ENCODE measurements at places on chromosomes 12 and 14.

DNA sequence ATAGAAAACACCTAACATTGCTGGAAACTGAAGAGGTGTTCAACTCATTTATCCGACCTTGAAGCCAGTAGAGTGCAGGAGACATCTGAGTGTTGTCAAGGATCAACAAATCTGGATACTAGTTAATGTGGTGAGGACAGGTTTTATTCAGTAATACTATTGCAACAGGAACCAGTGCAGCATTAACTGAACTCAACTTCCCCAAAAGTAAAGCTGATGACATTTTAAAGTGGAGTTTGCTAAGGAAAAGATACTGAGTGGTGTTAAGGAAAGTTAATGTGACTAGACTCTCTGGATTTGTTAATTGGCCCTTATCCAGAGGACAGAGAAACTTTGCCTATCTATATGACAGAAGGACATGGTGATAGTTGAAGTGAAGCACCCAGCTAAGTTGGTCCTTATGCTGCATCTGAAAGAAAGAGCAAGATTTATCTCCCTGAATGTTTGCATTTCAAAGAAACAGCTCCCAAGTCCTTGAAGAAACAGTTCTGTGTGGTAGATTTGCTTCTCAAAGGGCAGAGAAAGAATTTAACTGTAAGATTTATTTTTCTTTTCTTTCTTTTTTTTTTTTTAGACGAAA lies 1.2 kb upstream of the CLEC7A start:
- DNase-seq = no peak

DNA sequence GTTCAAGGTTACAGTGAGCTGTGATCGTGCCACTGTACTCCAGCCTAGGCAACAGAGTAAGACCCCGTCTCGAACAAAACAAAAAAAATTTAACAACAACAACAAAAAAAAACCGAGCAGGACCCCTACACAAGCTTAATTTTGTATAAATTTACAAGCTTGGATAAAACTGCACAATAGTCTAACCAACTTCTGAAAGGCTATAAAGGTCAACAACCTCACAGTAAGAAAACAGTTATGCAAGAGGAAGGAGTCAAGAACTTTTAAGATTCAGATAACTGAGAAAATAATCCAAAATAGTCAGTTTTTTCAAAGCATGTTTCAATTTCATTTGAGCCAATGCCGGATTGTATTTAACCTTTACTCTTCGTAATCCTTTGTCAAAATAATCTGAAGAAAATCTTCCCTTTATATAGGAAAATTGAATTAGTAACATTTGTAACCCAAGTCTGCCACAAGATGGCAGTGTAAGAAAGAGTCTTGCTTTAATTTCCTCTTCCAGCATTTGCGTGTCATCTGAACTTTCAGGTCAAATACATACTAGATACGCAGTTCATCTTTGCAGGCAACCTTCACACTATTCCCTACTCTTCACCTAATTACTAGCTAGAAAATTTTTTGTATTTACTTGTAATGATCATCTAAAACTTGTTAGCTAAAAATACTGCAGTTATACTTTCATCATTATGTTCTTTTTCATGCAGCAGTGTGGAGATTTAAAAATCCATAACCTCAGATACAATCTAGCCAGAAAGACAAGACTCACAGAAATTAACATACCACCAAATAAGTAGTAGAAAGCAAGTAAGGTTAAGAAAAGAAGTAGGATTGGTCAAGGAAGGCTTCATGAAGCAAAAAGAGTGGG lies 5.8 kb downstream of the CCNB1IP1 start:
- DNase-seq = no peak

DNA sequence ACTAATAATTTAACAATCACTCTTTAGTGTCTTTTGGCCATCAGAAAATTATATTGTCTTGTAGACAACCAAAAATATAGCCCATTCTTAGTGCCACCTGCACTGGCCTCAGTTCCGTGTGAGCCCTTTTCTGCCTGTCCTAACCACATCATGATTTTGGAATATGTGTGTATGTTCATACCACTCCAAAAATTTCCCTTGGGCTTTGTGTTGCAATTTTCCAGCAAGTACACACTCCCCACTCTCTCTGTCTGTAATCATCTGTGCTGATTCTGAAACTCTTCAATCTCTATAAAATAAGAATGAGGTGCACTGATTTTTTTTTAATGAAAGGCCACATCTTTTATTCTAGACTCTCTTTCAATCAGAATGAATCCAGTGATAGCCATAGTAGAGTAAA lies 196.0 kb downstream of the PIK3C2G start:
- DNase-seq = no peak

DNA sequence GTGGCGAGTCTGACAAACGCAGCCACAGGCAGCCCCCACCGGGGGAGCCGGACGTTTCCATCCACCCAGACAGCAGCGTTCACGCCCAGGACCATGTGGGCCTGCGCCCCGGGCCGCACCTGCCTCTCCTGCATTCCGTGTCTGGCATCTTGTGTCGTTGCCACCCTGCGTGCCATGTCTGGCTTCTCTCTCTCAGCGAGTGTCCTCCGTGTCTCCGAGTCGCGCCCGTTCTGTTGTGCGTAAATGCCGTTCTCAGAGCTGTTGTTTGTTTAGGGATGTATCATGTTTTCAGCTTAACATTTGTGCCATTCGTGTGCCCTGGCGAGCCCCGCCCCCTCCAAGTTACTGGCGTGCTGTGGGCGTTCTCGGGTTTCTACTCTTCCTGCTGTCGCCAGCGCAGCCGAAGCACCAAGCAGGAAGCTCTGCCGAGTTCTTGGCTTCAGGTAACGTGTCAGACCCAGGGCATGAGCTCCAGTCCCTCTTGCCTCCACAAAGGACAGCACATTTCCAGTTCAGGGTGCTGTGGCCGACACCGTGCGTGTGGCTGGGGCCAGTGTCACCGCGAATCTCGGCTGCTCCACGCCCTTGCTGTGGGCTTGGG lies 34.6 kb downstream of the NOC4L start:
- peak; percentile 24 for DNase-seq

GRCh38 chr14:106129274-106129673 lies 602.9 kb downstream of the TMEM121 start:
- DNase-seq = peak; percentile 10

DNA sequence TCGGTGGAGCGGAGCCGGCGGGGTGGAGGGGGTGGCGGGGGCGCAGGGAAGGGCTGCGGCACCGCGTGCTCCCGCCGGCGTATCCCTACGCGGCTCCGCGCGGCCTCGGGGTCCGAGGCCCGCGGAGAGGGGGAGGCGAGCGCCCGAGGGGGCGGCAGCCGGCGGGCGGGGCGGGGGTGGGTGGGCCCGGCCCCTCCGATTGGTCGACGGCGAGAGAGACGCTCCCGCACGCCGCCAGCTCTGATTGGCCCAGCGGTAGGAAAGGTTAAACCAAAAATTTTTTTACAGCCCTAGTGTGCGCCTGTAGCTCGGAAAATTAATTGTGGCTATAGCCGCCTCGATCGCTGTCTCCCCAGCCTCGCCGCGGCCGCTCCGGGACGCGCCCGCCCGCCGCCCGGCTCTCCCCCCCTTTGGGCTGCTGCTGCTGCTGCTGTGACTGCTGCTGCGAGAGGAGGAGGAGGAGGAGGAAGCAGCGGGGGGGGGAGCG lies at the start of gene FOXG1:
Gene FOXG1 (plus strand): TSS at position 319 of the 487 bp plus-strand sequence. CDS start 493 bp downstream, outside the sequence.
- DNase-seq = no peak

- DNase-seq = no peak
Observed at GRCh38 chr12:93879476-93880421, 202.6 kb downstream of the CRADD start.

- no peak for DNase-seq
Observed at GRCh38 chr14:33555710-33556350, 395.0 kb downstream of the EGLN3 start.

DNA sequence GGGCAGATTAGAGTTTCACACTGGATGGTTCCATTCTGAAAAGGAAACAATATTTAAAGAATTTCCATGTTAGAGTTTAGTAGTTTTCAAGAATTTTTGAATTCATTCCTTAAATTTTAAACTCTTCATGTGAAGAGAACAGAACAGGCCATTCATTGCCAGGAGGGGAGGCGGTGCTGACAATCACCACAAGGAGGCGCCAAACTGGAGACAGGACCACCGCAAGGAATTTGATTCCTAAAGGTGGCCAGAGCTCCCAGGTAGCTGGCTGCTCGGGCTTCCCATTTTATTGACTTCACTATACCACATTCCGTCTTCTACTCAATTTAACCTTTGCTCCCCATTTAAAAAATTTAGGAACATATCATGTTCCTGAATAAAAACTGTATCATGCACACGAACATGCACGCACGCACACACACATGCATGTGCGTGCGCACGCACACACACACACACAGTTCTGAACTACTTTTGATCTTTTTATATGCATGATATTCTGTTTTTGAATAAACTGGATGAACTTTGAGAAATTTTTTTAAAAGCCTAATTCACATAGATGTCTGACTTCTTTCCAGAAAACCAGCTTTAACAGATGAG lies 101.2 kb downstream of the NELL2 start:
- DNase-seq = peak; percentile 21

DNA sequence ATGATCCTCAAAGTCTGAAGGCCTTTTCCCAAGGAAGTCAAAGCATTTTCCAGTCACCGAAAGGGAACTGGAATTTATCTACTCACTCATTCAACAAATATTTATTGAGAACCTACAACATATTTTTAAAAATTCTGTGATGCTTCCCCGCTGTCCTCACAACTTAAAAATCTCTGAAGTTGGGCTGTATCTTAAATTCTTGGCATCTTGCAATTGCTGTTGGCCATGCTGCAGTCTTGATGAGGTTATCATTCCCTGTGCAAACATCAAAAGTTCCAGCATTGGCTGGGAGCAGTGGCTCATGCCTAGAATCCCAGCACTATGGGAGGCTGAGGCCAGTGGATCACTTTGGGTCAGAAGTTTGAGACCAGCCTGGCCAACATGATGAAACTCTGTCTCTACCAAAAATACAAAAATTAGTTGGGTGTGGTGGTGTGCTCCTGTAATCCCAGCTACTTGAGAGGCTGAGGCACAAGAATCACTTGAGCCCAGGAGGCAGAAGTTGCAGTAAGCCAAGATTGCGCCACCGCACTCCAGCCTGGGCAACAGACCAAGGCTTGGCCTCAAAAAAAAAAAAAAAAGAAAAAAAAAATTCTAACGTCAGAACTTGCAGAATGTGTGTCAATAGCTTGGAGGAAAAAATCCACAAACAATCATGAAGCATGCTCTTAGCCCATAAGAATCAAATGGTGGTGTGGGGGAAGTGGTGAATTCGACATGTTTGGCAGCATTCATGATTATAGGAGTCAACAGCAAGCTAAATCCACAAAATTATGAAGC lies 34.9 kb downstream of the CCDC177 start:
- no peak for DNase-seq

DNA sequence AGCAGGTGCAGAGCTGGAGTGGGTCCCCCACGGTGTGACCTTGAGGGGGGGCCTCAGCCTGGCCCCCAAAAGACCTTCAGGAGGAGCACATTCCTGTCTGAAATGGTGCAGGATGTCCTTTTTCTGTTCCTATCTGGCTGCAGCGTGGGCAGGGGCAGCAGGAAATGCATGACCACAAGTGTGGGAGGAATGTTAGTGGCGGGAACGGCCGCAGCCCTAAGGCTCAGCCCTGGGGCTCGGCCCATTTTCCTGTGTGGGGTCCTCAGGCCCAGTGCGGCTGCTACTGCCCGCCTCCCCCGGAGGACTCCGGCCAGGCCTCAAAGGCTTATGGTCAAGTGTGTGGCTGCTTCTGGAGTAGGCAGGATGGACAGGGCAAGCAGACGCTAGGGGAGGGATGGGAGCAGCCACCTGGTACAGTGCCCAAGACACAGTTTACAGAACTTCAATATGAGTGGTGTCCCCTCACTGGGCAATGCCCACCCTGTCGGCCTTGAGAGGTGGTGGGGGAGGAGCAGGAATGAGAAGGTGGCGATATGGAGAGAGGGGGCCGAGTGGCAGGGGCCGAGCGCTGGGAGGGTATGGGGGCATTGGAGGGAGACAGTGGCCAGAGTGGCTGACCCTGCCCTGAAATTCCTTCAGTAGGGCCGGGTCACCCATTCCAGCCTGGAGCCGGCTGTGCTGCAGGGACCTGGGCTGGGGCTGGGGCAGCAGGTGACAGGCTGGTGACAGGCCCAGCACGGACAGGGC lies 137.4 kb downstream of the CALM1 start:
- no peak for DNase-seq

DNA sequence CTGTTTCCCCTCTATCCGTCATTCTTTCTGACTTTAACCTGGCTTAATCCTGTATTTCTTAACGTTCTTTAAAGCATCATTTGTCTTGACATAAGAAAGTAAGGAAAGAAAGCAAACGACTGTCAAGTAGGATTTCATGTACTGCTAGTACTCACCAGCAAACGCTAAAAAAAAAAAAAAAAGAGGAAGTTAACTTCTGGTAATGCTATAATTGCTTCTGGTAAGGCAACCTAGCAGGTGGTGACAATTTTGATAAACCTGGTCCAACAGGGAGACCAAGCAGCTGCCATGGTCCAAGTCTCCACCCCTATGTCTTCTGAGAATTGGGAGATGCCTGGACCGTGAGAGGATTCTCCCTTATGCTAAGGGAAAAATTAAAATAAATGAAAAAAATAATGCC lies 306.6 kb downstream of the DAD1 start:
- DNase-seq = no peak

- DNase-seq = no peak
Observed at GRCh38 chr12:56864318-56864717, 69.9 kb downstream of the SDR9C7 start.

DNA sequence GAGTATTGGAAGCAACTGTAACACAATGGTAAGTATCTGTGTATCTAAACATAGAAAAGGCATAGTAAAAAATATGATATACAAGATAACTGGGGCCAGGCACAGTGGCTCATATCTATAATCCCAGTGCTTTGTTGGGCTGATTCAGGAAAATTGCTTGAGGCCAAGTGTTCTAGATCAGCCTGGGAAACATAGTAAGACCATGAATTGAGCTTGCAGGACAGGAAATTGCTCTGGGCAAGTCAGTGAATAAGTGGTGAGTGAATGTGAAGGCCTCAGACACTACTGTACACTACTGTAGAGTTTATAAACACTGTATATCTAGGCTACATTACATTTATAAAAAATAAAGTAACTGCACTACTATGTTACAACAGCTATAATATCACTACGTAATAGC lies 75.2 kb downstream of the GPR135 start:
- DNase-seq = no peak

- DNase-seq = no peak
Observed at GRCh38 chr12:98612696-98613334, 19.3 kb downstream of the SLC25A3 start.

Measured in stimulated activated CD4-positive, alpha-beta T cell treated with anti-CD3 and anti-CD28 coated beads, Interleukin-15, amount 100 ng/mL, for 1 hour (primary cell).